ENCODE measurements at places on chromosomes 2 and 18. TPM values are rescaled to one million over a fixed set of nuclear protein-coding genes. Genes with fewer than 3 reads are reported as not detected.

- H3K4me1 ChIP-seq, result no peaks in the 10 kb centered on the region
- H3K27ac ChIP-seq, result no peak overlapping the region
- DNase-seq, result no peak
- H3K27me3 ChIP-seq, result peaks cover 10% of the 10 kb centered on the region
- H3K4me3 ChIP-seq, result no peak overlapping the region
These were observed 63.7 kb upstream of the OTOF start for GRCh38 chr2:26541401-26542193.

DNA sequence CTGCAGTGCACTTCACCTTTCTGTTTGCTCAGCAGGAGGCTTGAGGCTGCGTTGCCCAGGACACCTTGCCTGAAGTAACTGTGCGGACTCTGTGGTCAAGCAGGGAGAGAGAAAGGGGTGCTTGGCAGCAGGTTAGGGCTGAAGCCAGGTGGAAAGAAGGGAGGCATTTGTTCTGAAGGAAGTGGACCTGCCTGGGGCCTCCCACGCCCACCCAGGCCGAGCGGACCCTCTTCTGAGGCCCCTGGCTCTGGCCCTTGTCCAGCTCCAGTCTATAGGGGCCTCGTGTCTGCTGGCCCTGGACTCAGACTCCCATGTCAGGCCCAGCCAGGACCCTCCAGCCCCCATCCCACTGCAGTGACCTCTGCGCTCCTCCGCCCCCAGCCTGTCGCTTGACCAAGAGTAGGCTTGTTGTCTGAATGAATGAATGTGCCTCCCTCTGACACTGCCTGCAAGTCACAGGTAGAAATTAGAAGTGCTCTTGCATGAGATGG is 2.5 kb downstream of the SNED1 start:
- no peaks in the 10 kb centered on the region for H3K36me3 ChIP-seq
- H3K27me3 ChIP-seq, result no peaks in the 10 kb centered on the region
- DNase-seq, result no peak
- H3K4me1 ChIP-seq, result 0 out of 2 replicates have a peak, but pooled peaks cover 3% of the 10 kb centered on the region

GRCh38 chr2:133777574-133777960 is 209.3 kb upstream of the NCKAP5 start:
- no peaks in the 10 kb centered on the region for H3K36me3 ChIP-seq
- H3K4me3 ChIP-seq, result no peak overlapping the region
- H3K4me1 ChIP-seq, result peaks cover 23% of the 10 kb centered on the region
- peak overlapping the region; percentile 40 for H3K27ac ChIP-seq

- H3K4me1 ChIP-seq, result no peaks in the 10 kb centered on the region
- no peak overlapping the region for H3K4me3 ChIP-seq
- DNase-seq, result no peak
These were observed 97.9 kb upstream of the ZNF516 start for GRCh38 chr18:76592981-76593381.

GRCh38 chr2:235244255-235245220 is 249.3 kb upstream of the AGAP1 start:
- no peak overlapping the region for H3K4me3 ChIP-seq
- DNase-seq, result no peak
- H3K27me3 ChIP-seq, result no peaks in the 10 kb centered on the region
- H3K27ac ChIP-seq, result no peak overlapping the region
- no peaks in the 10 kb centered on the region for H3K4me1 ChIP-seq

GRCh38 chr18:36934884-36935283 is 106.0 kb downstream of the KIAA1328 start:
- no peaks in the 10 kb centered on the region for H3K4me1 ChIP-seq
- no peak overlapping the region for H3K27ac ChIP-seq
- no peaks in the 10 kb centered on the region for H3K27me3 ChIP-seq
- H3K4me3 ChIP-seq, result no peak overlapping the region

GRCh38 chr2:226536410-226536809 is 263.2 kb downstream of the IRS1 start:
- no peaks in the 10 kb centered on the region for H3K36me3 ChIP-seq
- no peaks in the 10 kb centered on the region for H3K4me1 ChIP-seq
- no peak for DNase-seq
- no peak overlapping the region for H3K27ac ChIP-seq

- peak overlapping the region; percentile 17 for H3K4me3 ChIP-seq
- H3K27me3 ChIP-seq, result no peaks in the 10 kb centered on the region
- peak; percentile 97 for DNase-seq
- peak overlapping the region; percentile 96 for H3K27ac ChIP-seq
- H3K36me3 ChIP-seq, result no peaks in the 10 kb centered on the region
- peaks cover 28% of the 10 kb centered on the region for H3K4me1 ChIP-seq
These were observed 8.0 kb upstream of the CDK15 start for GRCh38 chr2:201798252-201798913.

DNA sequence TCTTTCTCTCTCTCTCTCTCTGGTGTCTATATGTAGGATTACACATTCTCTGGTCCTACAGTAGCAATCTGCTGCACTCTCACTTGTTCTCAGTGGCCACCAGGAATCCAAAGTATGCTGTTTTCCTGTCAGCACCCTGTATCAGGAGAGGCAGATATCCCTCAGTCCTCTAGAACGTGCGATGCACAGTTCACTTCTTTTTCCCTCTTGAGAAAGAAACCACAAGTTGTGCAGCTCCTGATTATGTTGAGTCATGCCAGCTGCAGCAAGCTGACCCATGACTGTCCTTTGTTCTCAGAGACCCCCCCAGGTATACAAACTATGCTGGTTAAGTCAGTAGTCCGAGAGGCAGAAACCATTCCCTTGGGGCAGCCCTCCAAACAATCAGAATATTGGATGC is 54.6 kb downstream of the LANCL1 start:
- no peak for DNase-seq
- H3K27me3 ChIP-seq, result no peaks in the 10 kb centered on the region
- no peak overlapping the region for H3K27ac ChIP-seq
- H3K4me3 ChIP-seq, result no peak overlapping the region

DNA sequence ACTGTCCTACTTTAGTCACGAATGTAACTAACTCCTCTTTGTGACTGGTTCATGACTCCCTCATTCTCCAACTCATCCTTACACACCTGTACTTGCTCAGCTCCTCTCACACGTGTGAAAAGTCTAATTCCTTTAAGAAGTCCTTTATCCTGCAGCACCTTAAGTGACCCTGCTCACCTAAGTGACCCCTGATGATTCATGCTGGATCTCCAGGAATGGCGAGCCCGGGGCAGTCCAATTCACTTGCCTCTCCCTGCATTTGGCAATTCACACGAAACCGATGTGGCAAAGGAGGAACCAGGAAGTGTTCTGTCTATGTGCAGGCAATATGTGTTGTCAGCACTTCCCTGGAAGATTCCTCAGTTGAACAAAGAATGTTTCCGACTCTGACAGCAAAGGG is 189.8 kb upstream of the NABP1 start:
- no peak overlapping the region for H3K27ac ChIP-seq
- H3K27me3 ChIP-seq, result no peaks in the 10 kb centered on the region
- no peaks in the 10 kb centered on the region for H3K36me3 ChIP-seq
- peaks cover 12% of the 10 kb centered on the region for H3K4me1 ChIP-seq

- no peak overlapping the region for H3K27ac ChIP-seq
- 0 out of 2 replicates have a peak, but pooled peaks cover 3% of the 10 kb centered on the region for H3K27me3 ChIP-seq
- H3K4me3 ChIP-seq, result peak overlapping the region; percentile 98
- no peaks in the 10 kb centered on the region for H3K36me3 ChIP-seq
- DNase-seq, result no peak
- H3K4me1 ChIP-seq, result peaks cover 20% of the 10 kb centered on the region
These were observed 496 bp upstream of the NAPG start for GRCh38 chr18:10525371-10525691.

- no peaks in the 10 kb centered on the region for H3K27me3 ChIP-seq
- H3K36me3 ChIP-seq, result no peaks in the 10 kb centered on the region
- no peaks in the 10 kb centered on the region for H3K4me1 ChIP-seq
- H3K4me3 ChIP-seq, result no peak overlapping the region
- no peak for DNase-seq
These were observed 295.7 kb downstream of the AGAP1 start for GRCh38 chr2:235789552-235789951.

Gene BOLL
- total RNA-seq, result not detected

Gene SERPINB13
- not detected for total RNA-seq

Gene LRATD1
- 35.4 TPM for total RNA-seq

Gene AMER3
- total RNA-seq, result not detected

Gene MOGAT1
- total RNA-seq, result not detected

Gene MAP2
- 2.1 TPM for total RNA-seq

Gene IKZF2
- 8.2 TPM for total RNA-seq
